Ovary (tissue), 10 donors: ENCODE measurements at places on chromosomes 5 and 9. TPM values are rescaled to one million over a fixed set of nuclear protein-coding genes. Genes with fewer than 3 reads are reported as not detected.

TAF11L10 gene
- total RNA-seq = not detected

GNA14 gene
- 5.9 TPM for total RNA-seq

ARL10 gene
- total RNA-seq = 19.1 TPM

SLC6A18 gene
- not detected for total RNA-seq

OGN gene
- 19.3 TPM for total RNA-seq

SH3PXD2B gene
- total RNA-seq = 46.0 TPM

NR6A1 gene
- total RNA-seq = 1.7 TPM

PCDHGA2 gene
- 7.3 TPM for total RNA-seq

NUDT2 gene
- 14.8 TPM for total RNA-seq

INSL6 gene
- not detected for total RNA-seq

TAF11L9 gene
- not detected for total RNA-seq

OXCT1 gene
- total RNA-seq = 9.0 TPM

SERF1A gene
- total RNA-seq = 8.3 TPM

WDR38 gene
- total RNA-seq = not detected

BRINP1 gene
- not detected for total RNA-seq

CAMK2A gene
- total RNA-seq = 0.62 TPM

NPR3 gene
- 6.7 TPM for total RNA-seq

TUT7 gene
- total RNA-seq = 18.1 TPM

SLCO4C1 gene
- 0.10 TPM for total RNA-seq

CDH9 gene
- not detected for total RNA-seq

CCNJL gene
- 10.5 TPM for total RNA-seq

PCDHA1 gene
- not detected for total RNA-seq

HTR4 gene
- not detected for total RNA-seq

LHX3 gene
- not detected for total RNA-seq

FOXD4L6 gene
- not detected for total RNA-seq

TMEM203 gene
- total RNA-seq = 32.2 TPM

BTNL8 gene
- not detected for total RNA-seq

NKD2 gene
- total RNA-seq = 1.2 TPM

CAMK4 gene
- total RNA-seq = 5.0 TPM

PRDM9 gene
- total RNA-seq = not detected

TMEFF1 gene
- 1.2 TPM for total RNA-seq

SOX30 gene
- total RNA-seq = 0.11 TPM

PLEKHG4B gene
- total RNA-seq = 1.4 TPM

ODF2 gene
- total RNA-seq = 21.8 TPM

NPR2 gene
- total RNA-seq = 16.7 TPM

SLC46A2 gene
- total RNA-seq = not detected

FAM151B gene
- total RNA-seq = 2.8 TPM

ELOVL7 gene
- total RNA-seq = 1.2 TPM

NUTM2F gene
- not detected for total RNA-seq

MACROH2A1 gene
- 88.1 TPM for total RNA-seq

BTNL3 gene
- total RNA-seq = 0.12 TPM

NMUR2 gene
- total RNA-seq = not detected

TMEM252 gene
- not detected for total RNA-seq

PDE8B gene
- total RNA-seq = 6.4 TPM

COMMD10 gene
- 26.2 TPM for total RNA-seq

CCDC183 gene
- total RNA-seq = 5.7 TPM

DDX4 gene
- total RNA-seq = not detected
